ENCODE measurements at places on chromosomes 13 and 19.

- no peak for DNase-seq
These were observed 407.3 kb upstream of the SGCG start for GRCh38 chr13:22773465-22773864.

- no peak for DNase-seq
These were observed 33.3 kb upstream of the MYCBP2 start for GRCh38 chr13:77360032-77360685.

DNA sequence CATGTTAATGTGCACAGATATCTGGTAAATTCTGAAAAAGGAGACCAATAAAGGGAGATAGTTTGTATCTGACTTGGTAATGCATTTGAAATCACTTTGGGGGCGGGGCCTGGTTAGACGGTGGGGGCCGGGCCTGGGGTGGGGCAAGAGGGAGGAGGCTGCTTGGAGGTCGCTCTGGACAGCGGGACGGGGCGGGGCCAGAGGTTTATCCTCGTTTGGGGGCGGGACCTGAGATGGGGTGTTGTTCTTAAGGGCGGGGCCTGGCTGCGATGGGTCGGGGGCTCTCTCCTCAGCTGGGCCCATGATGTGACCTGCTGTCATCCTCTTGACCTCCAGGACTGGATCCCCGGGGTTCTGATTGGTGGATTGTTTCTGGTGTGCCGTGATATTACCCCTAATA is 4.9 kb upstream of the ZNF808 start:
- no peak for DNase-seq

- no peak for DNase-seq
These were observed 27.4 kb downstream of the EFNA2 start for GRCh38 chr19:1312767-1313694.
